Stimulated activated CD8-positive, alpha-beta memory T cell treated with anti-CD3 and anti-CD28 coated beads, Interleukin-7, amount 100 ng/mL, for 24 hours (primary cell): ENCODE measurements at places on chromosomes 12 and 14.
A peak's percentile ranks its signal among the peaks of the same experiment; 100 is the strongest.

GRCh38 chr12:108691998-108692808, 39.1 kb downstream of the CORO1C start:
- DNase-seq, result no peak

DNA sequence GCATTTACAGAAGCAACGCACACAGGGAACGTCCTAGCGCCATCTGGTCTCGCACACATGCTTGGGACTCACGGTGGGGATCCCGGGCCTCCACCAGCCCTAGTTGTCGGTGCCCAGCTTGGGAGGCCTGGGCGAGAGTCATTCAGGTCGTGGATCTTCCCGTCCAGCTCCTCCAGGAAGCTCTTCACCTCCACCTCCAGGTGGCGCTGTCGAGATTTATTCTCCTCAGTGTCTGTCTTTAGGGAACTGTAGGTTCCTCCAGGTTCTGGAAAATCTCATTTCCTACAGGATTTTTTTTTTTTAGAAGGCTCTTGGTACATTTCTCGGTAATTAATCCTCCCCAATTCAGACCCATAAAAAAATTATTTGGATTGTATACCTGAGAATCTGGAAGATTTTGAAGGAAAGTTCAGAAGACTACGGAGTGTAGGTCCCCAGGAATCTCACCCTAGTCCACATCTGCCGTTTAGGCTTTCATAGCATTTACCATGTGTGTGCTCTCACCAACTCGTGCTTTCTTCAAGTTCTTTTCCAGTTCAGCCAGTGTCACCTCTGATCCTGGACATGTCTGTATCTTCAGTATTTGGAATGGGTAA, 910.0 kb downstream of the TMEM121 start:
- peak; percentile 54 for DNase-seq

DNA sequence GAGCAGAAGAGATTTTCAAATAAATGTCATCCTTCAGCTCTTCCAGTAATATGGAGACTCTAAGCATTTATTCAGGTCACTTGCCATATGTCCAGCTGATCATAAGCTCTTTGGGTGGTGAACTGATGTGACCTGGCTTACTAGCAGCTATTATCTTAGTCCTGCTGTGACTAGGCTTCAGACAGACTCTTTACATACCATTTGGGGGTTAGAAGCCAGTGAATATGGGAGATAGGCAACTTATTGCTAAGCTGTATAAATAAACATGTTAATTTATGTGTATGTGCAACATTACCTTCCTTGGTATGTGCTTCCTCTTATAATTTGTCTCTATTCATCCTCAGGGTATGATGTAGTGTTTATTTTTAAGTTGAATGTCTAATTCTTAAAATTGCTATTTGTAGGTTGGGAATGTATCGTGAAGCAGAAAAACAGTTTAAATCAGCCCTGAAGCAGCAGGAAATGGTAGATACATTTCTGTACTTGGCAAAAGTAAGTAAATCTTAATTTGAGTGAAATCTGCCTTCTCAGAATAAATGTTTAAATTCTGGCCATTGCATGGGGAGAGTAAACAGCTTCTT, 32.4 kb downstream of the TTC8 start:
- no peak for DNase-seq

DNA sequence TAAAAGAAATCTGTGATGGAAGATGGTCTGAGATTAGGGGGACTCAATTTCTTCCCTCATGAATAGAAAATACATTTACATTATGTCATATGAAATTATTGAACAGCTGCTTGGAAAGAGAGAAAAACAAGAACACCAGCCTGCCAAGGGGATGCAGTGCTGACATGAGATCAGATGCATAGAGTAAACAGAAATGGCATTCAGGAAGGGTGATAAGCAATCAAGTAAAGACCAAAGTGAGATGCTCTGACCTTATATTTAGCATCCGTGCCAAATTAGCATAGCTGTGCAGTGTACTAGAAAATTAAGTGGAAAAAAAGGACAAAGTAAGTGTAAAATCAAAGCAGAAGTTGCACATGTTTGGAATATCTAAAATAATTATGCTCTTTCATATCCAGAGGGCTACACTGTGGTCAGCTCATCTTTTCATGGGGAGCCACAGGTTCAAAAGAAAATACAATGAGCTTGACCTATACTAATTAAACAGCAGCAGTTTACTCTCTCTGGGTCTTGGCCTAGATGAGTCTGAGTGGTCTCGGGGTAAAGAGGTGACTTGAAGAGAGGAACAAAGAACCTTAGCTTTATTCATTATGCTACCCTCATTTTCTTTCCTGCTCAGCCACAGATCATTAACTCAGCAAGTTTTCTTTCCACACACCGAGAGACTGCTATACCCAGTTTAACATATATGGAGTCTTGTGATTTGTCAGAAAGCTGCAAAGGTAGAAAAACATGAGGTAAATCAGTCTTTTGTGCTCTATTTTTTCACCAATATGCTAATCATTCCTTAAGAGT, 359.4 kb upstream of the FOXG1 start:
- no peak for DNase-seq

DNA sequence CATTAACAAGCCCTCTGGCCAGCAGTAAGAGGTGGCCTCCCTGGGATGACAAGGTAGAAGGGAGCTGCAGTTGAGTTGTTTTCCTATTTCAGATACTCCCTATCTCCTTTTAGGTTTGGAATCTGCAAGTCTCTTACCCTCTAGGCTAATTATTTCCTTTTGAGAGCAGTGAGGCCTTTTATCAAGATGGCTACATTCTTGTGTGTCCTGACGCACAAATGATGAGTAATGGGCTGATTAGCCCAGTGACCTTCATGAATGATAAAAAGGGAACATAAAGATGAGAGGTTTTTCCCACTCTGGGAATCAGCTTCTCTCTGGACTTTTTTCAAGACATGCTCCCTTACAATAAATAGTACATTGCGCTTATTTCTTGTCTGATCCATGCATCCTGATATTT, 22.9 kb downstream of the DYRK2 start:
- DNase-seq, result no peak

GRCh38 chr12:57107456-57108155, 3.6 kb downstream of the STAT6 start:
- no peak for DNase-seq

GRCh38 chr12:40002178-40003169, 103.4 kb downstream of the SLC2A13 start:
- DNase-seq, result no peak
